ENCODE measurements at places on chromosomes 3 and 15.

- DNase-seq, result no peak
Measured at GRCh38 chr3:28322464-28322863, 26.1 kb upstream of the ZCWPW2 start.

DNA sequence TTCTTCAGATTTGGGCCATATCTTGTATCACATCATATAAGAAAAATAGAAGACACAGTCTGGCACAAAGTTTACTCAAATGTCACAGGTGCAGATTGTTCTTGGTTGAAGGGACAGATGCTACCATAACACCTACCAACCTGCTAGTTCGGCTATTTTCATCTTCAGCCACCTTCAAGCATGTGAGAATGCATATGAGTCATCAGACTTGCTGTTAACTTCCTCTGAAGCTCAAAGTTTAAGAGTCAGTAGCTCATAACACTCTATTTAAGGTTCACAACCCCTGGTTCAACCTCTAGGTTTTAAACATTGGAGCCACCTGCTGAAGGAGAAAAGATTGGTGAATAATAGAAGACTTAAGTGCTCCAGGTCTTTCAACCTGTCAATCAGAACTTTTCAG is 522.8 kb downstream of the NLGN1 start:
- no peak for DNase-seq

GRCh38 chr3:173340626-173341025 is 56.9 kb upstream of the NLGN1 start:
- no peak for DNase-seq

- DNase-seq, result no peak
Measured at GRCh38 chr3:124444075-124444474, 286.2 kb upstream of the UMPS start.

DNA sequence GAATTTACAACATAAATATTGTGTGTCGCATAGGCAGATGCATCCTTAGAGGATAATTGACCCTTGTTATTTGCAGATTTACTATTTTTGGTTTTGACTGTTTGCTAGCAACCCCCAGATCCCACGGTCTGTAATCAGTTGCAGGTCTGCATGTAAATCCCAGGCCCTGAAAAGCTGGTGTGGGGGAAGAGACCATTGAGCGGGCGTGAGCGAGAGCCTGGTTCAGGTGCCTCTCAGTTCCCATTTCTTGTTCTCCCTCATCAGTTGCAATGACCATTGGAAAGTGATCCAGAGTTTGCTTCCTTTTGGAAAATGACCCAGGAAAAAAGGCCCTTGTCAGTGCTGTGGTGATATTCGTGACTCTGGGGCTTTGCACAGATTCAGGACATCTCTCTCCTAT is 238.9 kb downstream of the UACA start:
- no peak for DNase-seq

DNA sequence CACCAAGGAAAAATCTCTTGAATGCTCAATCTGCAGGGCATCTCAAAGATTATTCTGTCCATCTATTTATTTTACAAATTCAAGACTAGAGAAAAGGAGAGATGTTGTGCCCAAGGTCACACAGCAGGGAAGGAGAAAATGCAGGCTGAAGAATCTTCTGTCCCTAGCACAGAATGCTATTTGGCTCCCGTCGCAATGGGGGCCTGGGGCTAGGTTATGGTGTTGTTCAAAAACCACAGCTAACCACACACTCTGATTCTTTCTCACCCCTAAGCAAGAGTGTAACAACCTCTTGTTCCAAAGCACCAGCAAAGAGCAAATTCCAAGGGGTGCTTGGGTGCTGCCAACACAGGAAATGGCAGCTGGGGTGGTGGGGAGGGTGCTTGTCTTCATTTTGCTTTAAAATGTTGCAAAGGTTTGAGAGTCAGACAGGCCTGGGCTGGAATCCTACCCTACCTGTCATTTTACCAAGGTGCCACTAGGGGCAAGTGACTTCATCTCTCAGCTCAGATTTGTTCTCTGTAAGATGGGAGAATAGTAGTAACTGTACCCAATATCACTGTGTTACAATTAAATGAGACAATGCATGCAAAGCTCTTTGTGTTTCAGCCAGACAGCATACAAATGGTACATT is 112.5 kb downstream of the ADAMTS9 start:
- no peak for DNase-seq

DNA sequence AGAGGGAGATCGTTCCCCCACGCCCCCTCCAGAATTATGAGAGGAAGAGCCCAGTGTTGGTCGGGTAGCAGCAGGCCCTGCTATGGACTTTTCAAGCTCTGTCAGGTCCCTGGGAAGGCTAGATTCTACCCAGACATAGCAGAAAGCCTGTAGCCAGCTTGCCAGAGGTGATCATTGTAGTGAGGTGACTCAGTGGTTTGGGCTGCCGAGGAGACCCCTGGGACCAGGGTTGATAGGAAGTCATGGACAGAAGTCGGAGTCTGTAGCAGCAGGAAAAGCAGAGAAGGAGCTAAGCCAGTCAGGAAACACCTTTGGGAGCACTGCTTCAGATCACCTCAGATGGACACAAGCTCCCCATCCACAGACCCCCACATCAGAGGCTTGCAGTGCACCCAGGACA is 67.7 kb downstream of the CCNL1 start:
- DNase-seq, result no peak

DNA sequence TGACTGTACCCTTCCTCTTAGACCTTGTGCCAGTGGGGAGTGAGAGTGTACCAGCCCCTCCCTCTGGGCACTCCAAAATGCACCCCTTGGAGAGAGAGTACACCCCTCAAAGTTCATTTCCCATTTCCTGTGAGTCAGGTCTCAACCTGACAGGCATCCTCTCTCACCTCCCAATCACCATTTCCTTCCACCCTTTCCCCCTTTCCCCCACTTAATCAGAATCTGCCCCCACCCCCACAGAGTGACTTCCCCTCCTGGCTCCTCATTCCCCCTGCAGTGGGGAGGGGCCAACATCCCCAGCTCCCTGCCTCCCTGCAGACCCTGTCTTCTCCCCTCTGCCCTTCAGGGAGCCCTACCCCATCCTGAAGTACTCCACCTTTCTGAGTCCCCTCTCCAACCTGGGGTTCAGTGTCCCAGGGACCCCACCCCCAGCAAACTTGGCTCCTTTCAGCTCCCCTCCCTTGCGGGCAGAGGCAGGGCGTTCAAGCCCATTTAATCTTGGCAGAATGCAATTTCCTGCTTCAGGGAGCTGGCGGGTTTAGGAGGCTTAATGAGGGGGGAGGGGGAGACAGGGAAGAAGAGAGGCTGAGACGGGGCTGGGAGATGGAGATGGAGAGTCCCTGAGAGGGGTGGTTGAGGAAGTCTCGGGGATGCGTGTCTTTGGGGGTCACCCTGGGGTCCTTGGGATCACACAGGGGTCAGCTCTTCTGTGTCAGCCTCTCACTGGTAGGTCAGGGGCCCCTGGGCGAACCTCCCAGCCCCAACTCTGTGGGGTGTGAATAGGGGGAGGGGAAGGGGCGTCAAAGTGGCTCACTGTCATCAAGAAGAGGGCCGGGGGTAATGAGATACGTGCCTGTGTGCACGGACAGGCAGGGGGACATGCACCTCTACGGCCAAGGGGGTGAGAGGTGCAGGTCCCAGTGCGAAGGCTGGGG is 16.6 kb upstream of the SEMA3F start:
- no peak for DNase-seq

All from activated CD8-positive, alpha-beta T cell treated with anti-CD3 and anti-CD28 coated beads, Interleukin-2, amount 10 ng/mL, durations not matched to agents 7 days and 5 days (primary cell).